ENCODE measurements at places on chromosomes 7 and 10.

DNA sequence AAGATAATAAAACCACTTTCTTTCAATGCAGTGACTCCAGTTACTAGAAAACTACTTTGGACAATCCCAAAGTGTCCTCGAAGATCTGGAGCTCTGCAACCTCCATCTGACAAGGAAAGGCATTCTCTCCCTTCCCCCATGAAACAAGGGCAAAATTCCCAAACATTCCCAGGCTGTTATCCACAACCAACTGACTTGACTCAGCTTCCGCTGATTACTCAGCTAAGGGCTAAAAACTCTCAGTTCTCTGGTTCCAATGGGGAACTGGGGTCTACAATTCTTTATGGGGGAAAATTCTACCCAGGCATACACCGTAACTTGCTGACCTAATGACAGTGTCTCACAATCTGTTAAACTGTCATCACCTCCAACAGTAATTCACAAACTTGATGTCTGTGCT lies 48.4 kb downstream of the SFMBT2 start:
- DNase-seq, result no peak

GRCh38 chr10:75974080-75974479 lies 542.7 kb downstream of the LRMDA start:
- DNase-seq, result no peak

DNA sequence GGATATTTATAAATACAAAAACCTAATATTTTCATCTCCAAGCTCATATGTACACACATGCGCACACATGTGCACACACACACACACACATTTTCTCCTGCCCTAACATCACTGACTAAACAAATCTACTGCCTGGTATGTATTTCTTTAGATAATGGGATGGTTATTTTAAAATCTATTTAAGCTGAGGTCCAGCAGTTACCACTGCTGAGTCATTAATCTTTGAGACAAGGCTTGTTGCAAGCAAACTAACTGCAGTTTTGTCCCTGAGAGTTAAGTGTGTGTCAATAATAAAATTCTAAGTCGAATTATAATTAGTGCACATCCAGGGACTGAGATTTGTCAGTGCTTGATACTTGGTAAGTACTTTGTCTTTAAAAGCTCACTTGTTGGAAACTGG lies 135.1 kb downstream of the VPS50 start:
- DNase-seq, result no peak

GRCh38 chr7:140041659-140042385 lies 20.9 kb downstream of the PARP12 start:
- DNase-seq, result no peak

- DNase-seq, result no peak
Observed at GRCh38 chr10:69425041-69425440, 8.3 kb upstream of the TACR2 start.

GRCh38 chr7:47771336-47771989 lies 176.8 kb downstream of the PKD1L1 start:
- DNase-seq, result no peak

DNA sequence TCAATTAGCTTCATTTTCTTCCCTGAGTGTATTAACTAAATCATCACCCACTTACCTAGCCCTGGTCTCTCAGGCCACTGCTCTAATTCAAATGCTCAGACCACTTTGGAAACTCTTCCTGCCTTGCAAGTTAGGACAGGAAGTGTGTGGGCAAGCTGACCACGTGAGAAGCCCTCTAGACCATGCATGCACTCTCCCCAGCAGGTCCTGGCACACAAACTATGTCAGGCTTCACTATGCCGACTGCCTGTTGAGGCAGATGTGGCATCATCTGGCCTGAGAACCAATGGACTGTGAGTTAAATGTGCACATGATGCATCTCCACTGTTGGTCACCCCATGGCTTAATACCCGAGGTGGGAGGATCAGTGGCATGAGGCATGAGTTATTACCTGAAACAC lies 439.6 kb downstream of the GRID1 start:
- no peak for DNase-seq

- DNase-seq, result no peak
Observed at GRCh38 chr10:28668363-28669226, 8.7 kb upstream of the BAMBI start.

DNA sequence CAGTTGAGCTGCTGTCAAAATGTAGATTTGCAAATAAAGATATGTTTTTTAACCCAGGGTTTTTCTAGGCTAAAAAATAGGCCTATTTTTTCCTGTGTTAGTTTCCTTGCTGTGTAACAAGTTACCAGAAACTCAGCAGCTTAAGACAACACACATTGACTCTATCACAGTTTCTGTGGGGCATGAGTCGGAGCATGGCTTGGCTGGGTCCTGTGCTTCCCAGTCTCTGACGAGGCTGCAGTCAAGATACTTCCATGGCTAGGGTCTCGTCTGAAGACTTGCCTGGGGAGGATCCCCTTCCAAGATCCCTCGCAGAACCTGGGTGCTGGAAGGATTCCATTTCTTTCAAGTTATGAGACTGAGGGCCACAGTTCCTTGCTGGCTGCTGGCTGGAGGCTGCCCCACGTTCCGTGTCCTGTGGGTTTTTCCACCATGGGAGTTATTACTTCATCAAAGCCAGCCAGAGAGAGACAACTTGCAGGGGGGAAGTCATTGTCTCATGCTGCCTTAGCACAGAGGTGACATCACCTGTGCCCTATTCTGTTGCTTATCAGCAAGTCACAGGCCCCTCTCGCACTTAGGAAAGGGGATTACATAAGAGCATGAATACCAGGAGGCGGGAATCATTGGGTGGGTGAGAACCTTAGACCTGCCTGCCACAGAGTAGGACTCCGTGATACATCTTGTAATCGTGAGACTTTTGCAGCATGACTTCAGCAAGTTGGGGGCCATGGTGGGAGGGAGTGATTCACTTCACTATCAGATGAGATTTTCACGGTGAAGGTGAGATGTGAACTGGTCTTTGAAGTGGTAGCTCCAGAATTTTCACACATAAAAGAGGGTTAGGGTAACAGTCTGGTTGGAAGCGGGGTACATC lies 77.9 kb downstream of the CCNY start:
- no peak for DNase-seq

DNA sequence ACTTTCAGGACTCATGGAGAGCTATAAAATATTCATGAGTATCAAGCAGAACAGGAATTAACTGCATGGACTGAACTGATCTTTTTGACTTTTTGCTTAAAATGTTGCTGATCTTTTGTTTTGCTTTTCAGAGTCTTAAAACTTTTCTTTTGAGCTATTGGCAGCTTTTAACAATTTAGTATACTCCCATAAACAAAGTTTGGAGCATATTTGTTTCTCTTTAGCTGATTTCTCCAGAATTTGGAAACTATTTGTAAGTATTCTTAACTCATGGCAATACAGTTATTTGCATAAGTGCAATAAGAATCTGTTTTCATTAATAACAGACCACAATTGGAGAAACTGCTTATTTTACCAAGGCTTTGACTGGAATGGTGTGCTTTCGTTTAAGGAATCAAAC lies 73.4 kb upstream of the C1GALT1 start:
- DNase-seq, result no peak

GRCh38 chr7:95089414-95090315 lies 182.3 kb downstream of the PPP1R9A start:
- no peak for DNase-seq

DNA sequence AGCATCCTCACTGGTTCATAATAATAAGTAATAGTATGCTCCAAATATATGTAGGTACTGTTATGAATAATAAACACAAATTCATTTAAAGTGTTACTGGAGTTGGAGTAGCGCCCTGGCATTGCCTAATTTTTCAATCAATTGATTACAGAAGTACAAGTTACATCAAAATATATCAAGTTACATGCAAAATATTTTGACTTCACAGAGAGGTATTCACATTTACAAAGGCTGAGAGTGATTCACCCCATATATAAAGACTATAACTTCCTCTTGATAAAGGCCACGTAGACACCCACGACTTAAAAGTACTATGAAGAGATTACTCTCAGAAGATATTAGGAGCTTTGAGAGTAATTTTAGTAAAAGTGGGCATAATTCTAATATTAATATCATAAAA lies 13.6 kb upstream of the COL17A1 start:
- DNase-seq, result no peak

- DNase-seq, result no peak
Observed at GRCh38 chr7:90067171-90067570, 87.1 kb upstream of the STEAP1 start.

DNA sequence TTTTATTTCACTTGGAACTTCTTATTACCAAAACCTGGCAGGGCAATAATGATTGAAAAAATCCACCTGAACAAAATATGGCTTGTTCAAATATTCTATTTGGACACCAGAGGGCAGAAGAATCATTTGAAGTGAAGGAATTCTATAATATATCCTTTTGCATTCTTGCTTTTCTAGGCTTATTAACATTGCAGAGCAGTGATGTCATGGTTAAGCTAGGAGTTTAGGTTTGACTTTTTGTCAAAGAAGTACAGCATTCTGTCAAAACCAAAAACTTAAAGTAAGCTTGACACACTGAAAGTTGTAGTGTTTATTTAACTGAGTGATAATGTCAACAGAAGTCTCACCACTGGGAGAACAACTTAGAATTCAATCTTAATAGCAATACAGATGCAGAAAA lies 156.0 kb downstream of the SEMA3D start:
- no peak for DNase-seq

- DNase-seq, result no peak
Observed at GRCh38 chr10:128571745-128572144, 445.5 kb upstream of the MKI67 start.

GRCh38 chr10:69051303-69051702 lies 36.6 kb upstream of the SRGN start:
- DNase-seq, result no peak

- DNase-seq, result no peak
Observed at GRCh38 chr7:66925255-66925654, 4.2 kb downstream of the TMEM248 start.

GRCh38 chr10:15043674-15044073 lies at the start of gene OLAH:
OLAH (plus strand) TSS chr10:15043943; CDS start chr10:15047289, 3,346 bp downstream.
- no peak for DNase-seq
